Activated CD4-positive, alpha-beta T cell treated with anti-CD3 and anti-CD28 coated beads, Interleukin-2, amount 10 ng/mL, durations not matched to agents 24 days and 14 days (primary cell): ENCODE measurements at places on chromosomes 13 and 19.

DNA sequence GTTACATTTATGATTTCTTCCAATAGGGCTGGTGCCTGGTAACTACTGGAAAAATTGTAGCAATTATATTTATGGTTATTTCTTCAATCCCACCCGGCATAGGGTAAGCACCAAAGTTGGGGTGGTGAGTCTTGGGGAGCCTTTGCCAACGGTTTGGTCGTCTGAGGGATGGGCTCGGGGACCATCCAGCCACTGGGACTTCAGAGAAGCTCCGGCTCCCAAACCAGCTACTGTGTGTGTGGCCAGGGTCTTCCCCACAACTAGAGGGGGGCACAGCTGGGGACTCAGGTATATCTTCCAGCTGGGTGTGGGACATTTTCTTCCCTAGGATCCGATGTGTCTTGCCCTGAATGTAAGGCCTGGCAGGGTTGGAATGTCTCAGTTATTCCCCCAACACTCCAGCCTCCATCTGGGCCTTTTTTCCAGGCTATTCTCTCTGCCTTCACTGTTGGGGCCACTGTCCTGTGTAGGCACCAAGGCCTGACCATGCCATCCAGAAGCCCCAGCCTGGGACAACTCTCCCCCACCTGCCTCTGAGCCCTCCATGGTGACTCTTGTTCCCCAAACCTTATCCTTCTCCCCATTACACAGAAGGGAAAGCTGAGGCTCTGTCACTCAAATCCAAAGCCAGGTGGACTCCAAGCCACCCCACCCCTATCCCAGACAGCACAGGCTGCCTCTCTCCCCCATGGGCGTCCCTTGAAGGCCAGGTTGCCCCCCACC is 1.1 kb upstream of the IFI30 start:
- H3K27ac ChIP-seq = no peak overlapping the region
- H3K36me3 ChIP-seq = peaks cover 30% of the 10 kb centered on the region
- no peak for DNase-seq
- no peaks in the 10 kb centered on the region for H3K27me3 ChIP-seq

DNA sequence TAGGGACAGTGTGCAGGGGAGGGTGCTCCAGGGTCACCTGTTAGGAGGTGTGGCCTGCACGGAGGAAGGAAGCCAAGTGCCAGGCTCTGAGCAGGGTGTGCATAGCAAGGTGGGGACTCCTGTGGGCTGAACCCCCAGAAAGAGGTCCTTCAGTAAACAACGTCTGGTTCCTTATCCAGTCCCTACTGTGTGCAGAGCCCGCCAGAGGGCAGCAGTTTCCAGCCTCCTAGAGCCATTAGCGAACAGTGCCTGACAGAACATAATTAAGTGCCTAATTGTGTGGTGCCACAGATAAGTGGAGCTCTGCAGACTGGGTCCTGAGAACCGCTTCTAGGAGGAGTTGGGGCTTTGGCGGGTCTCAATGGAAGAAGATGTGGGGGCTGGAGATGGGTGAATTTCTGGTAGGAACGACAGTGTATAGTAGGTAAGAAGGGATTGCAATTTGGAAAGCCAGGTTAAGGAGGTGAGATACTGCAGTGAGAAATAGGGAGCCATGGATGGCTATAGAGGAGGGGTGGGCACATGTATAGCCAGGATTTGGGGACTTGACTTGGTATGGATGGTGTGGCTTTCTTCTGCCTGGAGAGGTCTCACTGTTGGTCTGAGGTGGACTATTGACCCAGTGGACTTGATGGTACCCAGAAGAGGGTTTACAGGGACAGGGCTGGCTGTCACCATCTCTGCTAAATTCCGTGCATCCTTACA is 323.1 kb downstream of the ZNF536 start:
- no peaks in the 10 kb centered on the region for H3K36me3 ChIP-seq
- H3K27me3 ChIP-seq = peaks cover 35% of the 10 kb centered on the region
- no peak overlapping the region for H3K27ac ChIP-seq
- H3K4me3 ChIP-seq = no peak overlapping the region
- no peak for DNase-seq

- peaks cover 22% of the 10 kb centered on the region for H3K4me1 ChIP-seq
- peak overlapping the region; percentile 81 for H3K4me3 ChIP-seq
- H3K27me3 ChIP-seq = peaks cover 19% of the 10 kb centered on the region
- H3K36me3 ChIP-seq = peaks cover 1% of the 10 kb centered on the region
- DNase-seq = peak; percentile 69
Observed at GRCh38 chr19:45428384-45429231, 4.9 kb upstream of the ERCC1 start.

DNA sequence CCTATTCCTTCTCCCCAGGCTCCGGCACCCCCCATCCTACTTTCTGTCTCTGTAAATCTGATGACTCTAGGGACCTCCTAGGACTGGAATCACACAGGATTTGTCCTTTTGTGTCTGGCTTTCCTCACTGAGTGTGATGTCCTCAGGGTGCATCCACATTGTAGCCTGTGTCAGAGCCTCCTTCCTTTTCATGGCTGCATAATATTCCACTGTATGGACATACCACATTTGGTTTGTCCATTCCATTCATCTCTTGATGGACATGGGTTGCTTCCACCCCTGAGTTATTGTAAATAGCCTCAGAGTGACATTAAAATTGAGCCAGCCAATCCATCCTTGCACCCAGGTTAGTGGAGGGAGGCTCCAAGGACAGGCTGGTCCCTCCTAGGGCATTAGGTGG is 22.8 kb upstream of the NMRK2 start:
- no peaks in the 10 kb centered on the region for H3K4me1 ChIP-seq
- no peak overlapping the region for H3K27ac ChIP-seq
- no peaks in the 10 kb centered on the region for H3K36me3 ChIP-seq

DNA sequence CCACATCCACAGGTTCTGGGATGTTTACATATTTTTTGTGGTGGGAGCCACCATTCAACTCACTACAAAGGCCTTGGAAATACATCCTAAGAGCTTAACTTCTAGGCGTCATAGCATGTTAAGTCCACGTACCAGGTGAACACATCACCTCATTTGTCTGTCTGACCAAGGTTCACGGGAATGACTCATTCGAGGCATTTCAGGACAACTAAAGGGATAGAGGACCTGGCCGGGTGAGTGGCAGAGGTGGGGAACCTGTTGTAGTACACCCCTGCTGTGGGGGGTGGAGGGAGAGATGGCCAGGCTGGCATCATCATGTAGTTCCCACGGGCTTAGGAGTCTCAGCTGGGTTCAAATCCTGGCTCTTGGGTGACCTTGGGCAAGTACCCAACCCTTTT is 51.5 kb downstream of the BICRA start:
- H3K4me1 ChIP-seq = peaks cover 2% of the 10 kb centered on the region
- no peaks in the 10 kb centered on the region for H3K36me3 ChIP-seq
- H3K27me3 ChIP-seq = no peaks in the 10 kb centered on the region
- no peak for DNase-seq
- H3K4me3 ChIP-seq = no peak overlapping the region

DNA sequence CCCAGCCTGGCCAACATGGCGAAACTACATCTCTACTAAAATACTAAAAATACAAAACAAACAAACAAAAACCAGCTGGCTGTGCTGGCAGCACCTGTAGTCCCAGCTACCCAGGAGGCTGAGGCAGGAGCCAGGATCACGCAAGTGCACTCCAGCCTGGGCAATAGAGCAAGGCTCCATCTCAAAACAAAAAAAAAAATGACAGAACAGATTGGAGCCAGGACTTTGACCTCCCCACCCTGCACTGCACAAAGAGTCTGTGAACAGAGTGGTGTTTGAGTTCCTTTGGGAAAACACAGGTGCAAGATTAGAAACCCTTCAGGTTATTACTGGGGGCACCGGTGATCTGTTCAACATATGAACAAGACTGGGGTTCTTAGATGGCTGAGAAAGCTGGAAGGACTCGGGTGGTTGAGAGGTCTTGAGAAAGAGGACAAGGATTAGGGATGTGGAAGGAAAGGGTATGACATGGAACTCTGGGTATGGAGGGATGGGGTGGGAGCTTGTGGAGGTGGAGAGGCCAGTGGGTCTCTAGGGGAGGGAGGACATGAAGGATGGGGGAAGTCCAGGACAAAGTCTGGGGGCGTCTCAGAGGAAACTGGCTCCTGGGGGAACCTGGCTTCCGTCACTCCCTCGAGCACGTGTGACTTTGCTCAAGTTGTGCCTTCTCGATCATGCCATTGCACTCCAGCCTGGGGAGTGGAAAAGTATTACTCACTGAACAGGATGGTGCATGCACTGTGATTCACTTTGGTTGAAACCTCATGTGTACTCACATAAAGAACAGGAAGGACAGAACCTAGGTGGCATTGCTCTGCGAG is 25.9 kb downstream of the RCN3 start:
- peak overlapping the region; percentile 100 for H3K27ac ChIP-seq
- H3K36me3 ChIP-seq = peaks cover 40% of the 10 kb centered on the region
- DNase-seq = peak; percentile 86

- peaks cover 23% of the 10 kb centered on the region for H3K4me1 ChIP-seq
- no peak overlapping the region for H3K4me3 ChIP-seq
- H3K36me3 ChIP-seq = peaks cover 13% of the 10 kb centered on the region
- DNase-seq = no peak
Observed at GRCh38 chr19:16463991-16464575, 7.7 kb downstream of the EPS15L1 start.

DNA sequence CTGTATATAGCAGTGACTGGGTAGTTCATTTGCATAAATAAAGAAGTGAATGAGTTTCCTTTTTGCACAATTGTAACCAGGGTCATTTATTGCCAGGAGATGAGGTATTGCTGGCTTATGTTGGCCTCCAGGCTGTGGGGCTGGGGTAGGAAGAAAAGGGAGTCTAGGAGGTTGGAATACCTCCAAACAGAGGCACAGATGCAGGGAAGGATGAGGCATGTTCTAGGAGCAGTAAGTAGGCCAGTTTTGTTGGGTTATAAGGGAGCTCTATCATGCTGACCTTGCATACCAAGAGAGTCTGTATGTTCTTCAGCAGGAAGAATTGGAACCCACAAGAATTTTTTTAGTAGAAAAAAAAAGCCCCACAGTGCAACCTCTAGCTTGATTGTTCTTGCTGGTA is 17.2 kb upstream of the CYSLTR2 start:
- H3K36me3 ChIP-seq = peaks cover 4% of the 10 kb centered on the region
- H3K4me1 ChIP-seq = no peaks in the 10 kb centered on the region
- no peak for DNase-seq
- peaks cover 6% of the 10 kb centered on the region for H3K27me3 ChIP-seq
- H3K27ac ChIP-seq = no peak overlapping the region

DNA sequence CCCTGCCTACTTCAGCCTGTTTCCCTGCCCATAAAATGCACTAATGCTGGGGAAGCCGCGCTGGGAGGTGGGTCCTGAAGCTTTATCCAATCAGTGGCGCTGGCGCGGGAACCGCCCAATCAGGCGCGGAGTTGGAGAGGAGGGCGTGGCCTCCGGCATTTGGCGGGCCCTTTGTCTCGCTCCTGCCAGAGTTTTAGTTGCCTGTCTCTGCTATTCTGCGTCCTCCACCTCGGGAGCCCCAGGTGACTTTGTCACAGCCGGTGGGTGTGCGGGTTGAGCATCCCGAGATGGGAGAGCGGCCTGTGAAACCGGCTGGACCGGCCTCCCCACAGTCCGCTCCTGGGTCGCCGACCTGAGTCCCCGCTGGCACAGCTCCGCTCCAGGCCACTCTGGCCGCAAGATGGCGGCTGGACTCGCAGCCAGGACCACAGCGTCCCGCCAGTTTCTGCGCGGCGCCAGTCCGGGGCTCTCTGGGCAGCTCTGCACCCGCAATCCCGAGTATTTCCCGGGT is 30.7 kb upstream of the ZNF429 start:
- H3K4me3 ChIP-seq = peak overlapping the region; percentile 74
- H3K4me1 ChIP-seq = no peaks in the 10 kb centered on the region
- H3K27me3 ChIP-seq = no peaks in the 10 kb centered on the region

GRCh38 chr19:58170860-58171259 is 12.0 kb upstream of the ZNF274 start:
- no peak overlapping the region for H3K27ac ChIP-seq
- H3K4me3 ChIP-seq = no peak overlapping the region
- H3K4me1 ChIP-seq = no peaks in the 10 kb centered on the region
- no peak for DNase-seq
- H3K27me3 ChIP-seq = no peaks in the 10 kb centered on the region
- peaks cover 2% of the 10 kb centered on the region for H3K36me3 ChIP-seq

DNA sequence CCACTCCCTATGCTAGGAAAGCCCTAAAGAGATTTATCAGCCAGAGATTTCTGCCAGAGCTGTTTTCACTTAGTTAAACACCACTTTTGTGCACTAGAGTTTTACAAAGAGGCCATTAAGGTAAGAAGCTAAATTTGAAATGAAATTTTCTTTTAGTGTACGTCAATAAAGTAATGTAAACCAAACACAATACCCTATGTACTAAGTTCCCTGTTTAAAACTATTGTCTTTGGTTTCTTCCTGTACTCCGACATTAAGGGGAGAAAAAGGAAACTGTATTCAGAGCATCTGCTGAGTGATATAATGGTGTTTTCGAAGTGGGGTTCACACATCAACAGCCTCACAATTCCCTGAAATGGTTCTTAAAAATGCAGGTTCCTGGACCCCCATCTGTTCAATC is 40.7 kb upstream of the STARD13 start:
- no peaks in the 10 kb centered on the region for H3K36me3 ChIP-seq
- H3K27me3 ChIP-seq = peaks cover 2% of the 10 kb centered on the region
- DNase-seq = no peak
- no peak overlapping the region for H3K27ac ChIP-seq

DNA sequence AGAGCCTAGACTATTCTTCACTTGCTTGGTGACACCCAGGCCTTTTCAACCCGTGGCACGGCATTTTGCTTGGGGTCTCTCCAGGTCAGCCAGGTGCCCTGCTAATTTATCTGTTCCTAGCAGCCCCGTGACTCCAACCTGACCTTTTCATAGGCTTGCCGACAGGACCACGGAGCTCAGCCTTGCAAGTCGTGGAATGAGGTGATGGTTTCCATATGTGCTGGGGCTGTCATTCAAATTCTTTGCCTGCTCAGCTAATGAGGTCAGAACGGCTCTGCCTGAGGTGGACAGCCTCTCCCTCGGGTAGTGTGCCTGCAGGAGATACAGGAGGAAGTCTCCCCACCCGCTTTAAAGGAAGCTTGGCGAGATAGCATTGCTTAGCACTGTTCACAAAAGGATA is 61.0 kb downstream of the SHISA2 start:
- H3K36me3 ChIP-seq = peaks cover 3% of the 10 kb centered on the region
- H3K27ac ChIP-seq = no peak overlapping the region
- no peak overlapping the region for H3K4me3 ChIP-seq
- H3K27me3 ChIP-seq = peaks cover 8% of the 10 kb centered on the region
- no peaks in the 10 kb centered on the region for H3K4me1 ChIP-seq
- DNase-seq = peak; percentile 47

DNA sequence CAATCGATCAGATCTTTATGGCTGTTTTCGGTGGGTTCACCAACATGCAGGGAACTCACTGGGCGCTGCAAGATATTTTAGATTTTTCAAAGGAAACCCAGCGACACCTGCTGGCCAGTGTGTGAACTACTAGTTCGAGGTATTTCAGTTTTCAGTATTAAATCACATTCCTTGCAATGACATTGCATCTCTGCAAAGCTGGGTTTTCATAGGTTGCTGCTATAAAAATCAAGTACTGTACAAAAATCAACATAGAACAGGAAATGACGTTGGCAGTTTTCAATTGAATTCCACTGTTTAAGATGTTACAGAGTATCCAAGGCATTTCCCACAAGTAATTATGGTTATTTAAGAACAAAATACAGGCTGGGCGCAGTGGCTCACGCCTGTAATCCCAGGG is 17.6 kb downstream of the LIG1 start:
- peaks cover 38% of the 10 kb centered on the region for H3K36me3 ChIP-seq
- H3K4me3 ChIP-seq = no peak overlapping the region
- peak; percentile 90 for DNase-seq

- no peaks in the 10 kb centered on the region for H3K27me3 ChIP-seq
- no peaks in the 10 kb centered on the region for H3K36me3 ChIP-seq
- no peak overlapping the region for H3K27ac ChIP-seq
- peaks cover 2% of the 10 kb centered on the region for H3K4me1 ChIP-seq
- no peak for DNase-seq
Observed at GRCh38 chr19:44947041-44947581, 1.3 kb downstream of the APOC2 start.

GRCh38 chr13:87459419-87459818 is 211.8 kb upstream of the SLITRK5 start:
- H3K27ac ChIP-seq = no peak overlapping the region
- no peaks in the 10 kb centered on the region for H3K4me1 ChIP-seq
- H3K4me3 ChIP-seq = no peak overlapping the region
- no peaks in the 10 kb centered on the region for H3K36me3 ChIP-seq
